ENCODE measurements at places on chromosomes 5 and 9.

DNA sequence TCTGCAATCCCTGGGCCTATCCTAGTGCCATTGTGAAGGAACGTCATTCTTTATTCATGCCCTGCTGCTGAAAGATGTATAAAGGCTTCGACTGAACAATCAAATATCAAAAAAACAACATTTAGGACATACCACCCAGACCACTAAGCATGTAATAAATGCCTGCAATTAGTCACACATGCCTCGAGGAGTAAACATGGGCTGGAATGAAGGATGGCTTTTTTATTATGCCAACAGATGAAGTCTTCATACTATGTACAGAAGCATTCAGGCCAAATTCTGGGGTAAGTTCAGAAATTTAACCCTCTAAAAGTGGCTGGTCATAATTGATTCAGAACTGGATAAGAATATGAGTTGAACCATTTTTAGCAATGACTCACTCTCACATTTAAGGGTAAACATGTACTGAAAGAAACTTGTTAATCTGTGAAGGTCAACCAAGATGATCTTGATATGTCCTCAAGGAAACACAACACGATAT lies 38.1 kb downstream of the FAM240B start:
- DNase-seq = no peak

DNA sequence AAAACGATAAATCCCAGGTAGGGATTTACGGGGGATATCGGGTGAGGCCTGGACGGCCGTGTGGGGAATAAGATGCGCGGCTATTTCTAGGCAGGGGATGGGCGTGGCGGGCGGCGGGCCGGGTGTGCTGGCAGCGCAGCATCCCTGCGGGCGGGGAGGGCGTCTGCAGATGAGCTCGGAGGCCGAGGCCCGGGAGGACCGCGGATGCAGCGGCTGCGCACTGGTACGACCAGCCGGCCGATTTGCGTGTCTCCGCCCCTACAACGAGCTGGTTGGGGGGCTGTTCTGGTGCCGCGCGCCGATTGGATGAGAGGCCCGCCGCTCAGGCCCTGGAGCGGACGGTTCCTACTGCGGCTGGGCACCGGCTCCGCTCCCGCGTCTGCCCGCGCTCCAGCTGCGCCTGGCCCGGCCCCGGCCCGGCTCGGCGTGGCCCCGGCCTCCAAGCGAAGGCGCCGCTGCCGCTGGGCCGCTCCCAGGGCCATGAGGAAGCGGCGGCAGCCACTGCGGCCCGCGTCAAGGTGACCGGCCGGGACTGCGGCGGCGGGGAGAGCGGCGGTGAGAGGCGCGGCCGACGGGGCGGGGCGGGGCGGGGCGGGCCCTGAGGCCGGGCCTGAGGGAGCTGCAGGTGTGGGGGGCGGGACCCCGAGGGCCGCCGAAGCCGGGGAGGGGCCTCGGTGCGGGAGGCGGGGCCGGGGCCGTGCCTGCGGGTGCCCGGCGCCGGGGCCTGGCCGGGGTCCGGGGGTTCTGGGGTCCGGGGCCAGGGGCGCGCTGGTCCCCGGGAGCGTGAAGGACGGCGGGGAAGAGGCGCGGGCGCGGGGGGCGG lies at the start of gene RALGPS1:
Gene RALGPS1, plus strand, starts transcription at position 325 of the 823 bp plus-strand sequence. CDS start 47,508 bp downstream, outside the sequence.
- peak; percentile 70 for DNase-seq

- no peak for DNase-seq
These were observed 33.5 kb upstream of the ZSWIM6 start for GRCh38 chr5:61298580-61298979.

GRCh38 chr9:74960561-74960960 lies 7.8 kb upstream of the C9orf40 start:
- DNase-seq = no peak

DNA sequence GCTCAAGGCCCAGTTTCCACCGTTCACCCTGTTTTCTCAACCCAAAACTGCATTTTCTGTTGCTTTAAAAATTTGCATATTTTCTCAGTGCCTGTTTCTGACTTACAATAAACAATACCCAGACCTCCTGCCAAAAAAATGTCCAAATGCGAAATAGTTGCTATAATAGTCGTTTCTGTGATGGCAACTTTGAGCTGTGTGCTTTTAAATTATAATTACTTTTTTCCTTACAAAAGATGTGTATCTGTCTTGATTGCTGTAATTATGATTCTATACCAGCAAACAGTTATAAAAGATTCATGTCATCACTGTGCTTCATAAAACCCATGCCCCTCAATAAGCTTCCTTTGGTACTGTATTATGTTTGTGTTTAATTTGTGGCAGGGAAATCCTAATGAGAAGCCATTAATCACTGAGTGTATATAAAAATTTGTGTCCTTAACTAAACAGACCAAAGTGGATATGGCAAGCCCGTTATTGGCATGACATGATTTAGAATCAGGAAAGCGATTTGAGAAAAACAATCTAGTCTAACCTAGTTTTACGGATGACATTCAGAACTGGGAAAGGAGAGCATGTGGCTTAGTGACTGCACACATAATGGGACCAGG lies 5.4 kb upstream of the SLC1A3 start:
- DNase-seq = no peak

- no peak for DNase-seq
These were observed 47.0 kb upstream of the SELENOP start for GRCh38 chr5:42858687-42859086.

DNA sequence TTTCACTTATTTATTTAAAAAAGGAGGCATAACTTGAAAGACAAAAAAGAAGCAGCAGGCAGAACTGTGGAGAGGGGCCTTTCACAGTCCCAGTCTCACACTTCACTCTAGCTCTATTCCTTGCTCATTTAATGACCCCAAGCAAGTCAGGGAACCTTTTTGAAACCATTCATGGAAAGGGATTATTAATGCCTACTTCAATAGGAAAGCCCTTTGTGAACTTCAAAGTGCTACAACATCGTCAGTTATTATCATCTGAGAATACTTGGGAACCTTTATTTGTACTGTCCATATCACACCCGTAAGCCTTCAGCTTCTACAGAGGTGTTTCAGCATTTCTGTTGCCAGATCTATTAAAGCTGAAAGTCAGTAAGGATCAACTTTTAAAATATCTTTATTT lies 320.2 kb downstream of the TMEM161B start:
- DNase-seq = no peak

DNA sequence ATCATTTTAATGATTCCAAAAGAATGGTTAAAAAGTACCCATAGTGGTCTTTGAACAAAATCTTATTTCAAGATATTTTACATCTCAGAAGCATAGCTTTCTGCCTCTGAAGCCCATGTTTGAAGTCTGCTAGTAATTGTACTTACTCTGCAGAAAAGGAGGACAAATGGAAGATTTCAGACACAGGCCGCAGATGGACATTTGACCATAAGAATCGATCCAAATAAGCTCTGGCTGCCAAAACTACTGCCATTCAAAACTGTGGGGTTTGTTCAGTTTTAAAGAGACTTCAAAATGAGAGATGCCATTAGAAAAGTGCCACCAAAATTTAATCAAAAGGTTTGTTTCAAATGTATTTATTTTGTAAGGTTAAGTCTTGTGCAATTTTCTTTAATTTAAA lies 306.7 kb downstream of the DTWD2 start:
- no peak for DNase-seq

DNA sequence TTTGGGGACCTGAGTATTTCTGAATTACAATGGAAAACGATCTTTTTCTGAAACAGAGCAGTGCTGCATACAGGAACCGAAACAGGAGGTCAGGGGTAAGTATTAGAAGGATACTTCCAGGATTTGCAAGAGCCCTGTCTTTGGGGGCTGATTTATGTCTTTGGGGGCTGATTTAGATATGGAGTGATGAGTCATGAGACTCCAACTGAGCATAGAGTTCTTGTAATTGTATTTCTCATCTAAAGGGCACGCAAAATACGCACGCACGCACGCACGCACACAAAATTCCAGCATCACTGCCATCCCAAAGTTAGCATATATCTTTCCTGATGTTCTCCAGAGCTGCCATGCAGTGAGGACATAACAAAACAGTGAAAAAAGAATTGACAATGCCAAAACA lies 414.8 kb upstream of the CCNH start:
- DNase-seq = no peak

GRCh38 chr9:127074561-127075548 lies 47.6 kb downstream of the ANGPTL2 start:
- no peak for DNase-seq

DNA sequence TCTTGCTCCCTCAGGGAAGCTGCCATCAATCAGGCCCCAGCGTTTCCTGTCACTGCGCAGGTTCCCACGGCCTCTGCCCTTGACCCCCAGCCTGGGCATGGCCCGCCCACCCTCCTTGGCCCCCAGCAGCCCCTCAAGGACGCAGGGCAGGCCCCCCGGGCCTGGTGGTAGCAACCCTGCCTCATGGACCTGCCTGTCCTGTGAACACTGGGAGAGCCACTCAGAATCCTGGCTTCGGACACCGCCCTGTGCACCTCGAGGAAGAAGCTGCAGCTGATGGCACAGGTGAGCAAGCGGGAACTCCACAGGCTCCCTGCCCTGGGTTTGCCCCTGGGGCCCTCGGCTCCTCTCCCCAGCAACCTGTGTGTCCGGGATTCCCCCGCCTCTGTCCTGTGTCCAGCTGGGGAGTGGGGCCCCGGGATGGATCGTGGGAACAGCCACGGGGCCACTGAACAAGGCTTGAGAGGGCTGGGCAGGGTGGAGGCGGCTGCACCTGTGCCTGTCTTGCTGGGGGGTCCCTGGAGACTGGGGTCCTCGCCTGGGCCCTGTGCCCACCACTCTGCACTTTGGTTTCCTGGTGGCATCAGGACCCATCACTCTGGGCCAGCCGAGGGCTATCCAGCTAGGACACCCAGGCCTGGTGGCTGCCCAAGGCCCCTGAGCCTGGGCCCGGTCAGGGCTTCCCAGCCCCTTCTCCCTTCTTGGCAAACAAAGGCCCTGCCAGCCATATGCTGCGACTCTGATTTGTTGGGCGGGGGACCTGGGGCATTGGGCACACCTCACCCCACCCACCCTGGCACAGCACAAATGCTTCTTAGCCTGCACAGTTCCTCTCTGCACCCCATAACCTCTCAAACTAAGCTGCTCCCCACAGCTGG lies 33.5 kb upstream of the EGFL7 start:
- DNase-seq = no peak

GRCh38 chr5:95985249-95985648 lies 23.6 kb upstream of the ELL2 start:
- no peak for DNase-seq

- no peak for DNase-seq
These were observed 22.9 kb upstream of the ROPN1L start for GRCh38 chr5:10418654-10419345.

DNA sequence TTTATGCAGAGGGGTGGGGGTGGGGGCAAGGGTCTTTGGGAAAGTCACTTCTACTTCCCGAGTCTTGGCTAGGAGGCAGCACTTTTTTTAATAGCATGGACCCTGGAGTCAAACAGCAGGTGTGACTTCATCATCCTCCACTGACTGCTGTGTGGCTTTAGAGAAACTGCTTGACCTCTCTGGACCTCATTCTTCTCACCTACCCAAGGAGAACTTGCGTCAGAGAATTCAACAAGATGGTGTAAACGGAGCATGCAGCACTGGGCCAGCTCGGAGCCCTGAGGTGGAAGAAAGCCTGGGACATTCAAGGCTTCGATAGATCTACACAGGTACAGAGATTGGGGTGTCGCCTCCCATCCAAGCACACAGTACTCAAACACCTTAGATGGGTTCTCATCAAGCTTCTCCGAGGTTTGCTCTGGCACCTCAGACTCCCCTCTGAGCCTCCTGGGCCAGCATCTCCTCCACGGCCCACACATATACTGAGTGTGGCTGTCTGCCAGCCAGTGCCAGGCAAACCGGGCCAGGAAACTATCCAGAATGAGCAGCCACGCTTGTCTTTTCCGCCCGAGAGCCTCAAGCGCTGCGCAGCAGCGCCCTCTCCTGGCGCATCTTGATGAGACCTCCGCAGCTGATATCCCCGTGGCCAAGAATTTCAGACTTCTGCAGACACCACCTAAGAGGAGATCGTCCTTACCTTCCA lies 4.6 kb upstream of the SLC25A48 start:
- no peak for DNase-seq

- no peak for DNase-seq
These were observed 26.8 kb downstream of the ANP32B start for GRCh38 chr9:98009936-98010335.

DNA sequence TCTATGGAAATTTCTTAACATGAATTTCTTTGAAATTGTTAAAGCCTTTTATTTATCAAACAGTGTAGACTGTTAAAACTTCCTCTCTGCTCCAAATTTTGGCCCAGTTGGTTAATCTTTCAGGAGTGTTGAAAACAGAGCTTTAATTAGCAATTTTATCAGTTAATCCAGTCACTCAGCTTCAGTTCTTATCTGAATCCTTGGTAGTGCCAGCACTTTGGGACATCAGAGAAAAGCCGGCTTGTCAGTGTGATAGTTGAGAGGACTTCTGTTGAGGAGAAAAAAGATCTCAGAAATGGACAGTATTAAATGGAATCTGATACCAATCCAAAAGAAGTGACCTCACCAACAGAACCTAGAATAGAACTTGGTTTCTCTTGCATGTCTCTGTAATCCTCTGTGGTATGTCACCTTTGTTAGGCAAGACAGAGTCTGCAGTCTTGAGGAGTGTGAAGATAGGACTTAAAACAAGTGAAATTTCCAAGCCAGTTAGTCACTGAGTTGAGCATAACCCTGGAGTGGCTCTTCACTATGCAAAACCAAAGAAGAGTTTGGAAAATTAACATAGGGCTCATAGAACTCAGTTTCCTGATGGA lies 251.8 kb downstream of the NNT start:
- DNase-seq = no peak

GRCh38 chr9:33850677-33851076 lies 33.7 kb downstream of the UBE2R2 start:
- DNase-seq = no peak

GRCh38 chr5:133240425-133241091 lies 188.7 kb downstream of the HSPA4 start:
- DNase-seq = no peak

GRCh38 chr5:128085413-128085812 lies 1.8 kb downstream of the SLC12A2 start:
- no peak for DNase-seq

- no peak for DNase-seq
These were observed 33.1 kb downstream of the RASA1 start for GRCh38 chr5:87300744-87301143.

DNA sequence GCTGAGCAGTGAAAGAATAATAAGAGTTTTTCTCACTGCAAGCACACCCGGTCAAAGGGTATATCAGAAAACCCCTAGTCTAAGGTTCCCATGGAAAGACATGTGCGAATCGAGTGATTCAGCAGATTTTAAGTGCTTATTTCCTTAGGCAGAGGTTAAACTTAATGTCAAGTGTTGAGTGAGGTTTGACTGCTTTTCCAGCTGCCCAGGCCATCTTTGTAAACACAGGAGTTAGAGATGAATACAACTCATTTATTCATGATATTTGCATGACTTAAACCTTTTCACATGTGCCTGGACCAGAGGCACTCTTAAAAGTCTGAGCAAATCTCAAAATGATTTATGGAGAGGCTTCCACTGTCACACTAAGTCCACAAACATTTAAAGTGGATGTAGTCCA lies 137.8 kb upstream of the RGMB start:
- no peak for DNase-seq

- no peak for DNase-seq
These were observed 822.6 kb upstream of the GRAMD2B start for GRCh38 chr5:125600559-125600958.

Data from stimulated activated CD8-positive, alpha-beta memory T cell treated with anti-CD3 and anti-CD28 coated beads, Interleukin-15, amount 100 ng/mL, for 1 hour (primary cell).